ENCODE measurements at places on chromosomes 5 and 9. TPM values are rescaled to one million over a fixed set of nuclear protein-coding genes. Genes with fewer than 3 reads are reported as not detected.

GRCh38 chr9:89512382-89512781 is 14.5 kb upstream of the SEMA4D start:
- DNase-seq: no peak

DNA sequence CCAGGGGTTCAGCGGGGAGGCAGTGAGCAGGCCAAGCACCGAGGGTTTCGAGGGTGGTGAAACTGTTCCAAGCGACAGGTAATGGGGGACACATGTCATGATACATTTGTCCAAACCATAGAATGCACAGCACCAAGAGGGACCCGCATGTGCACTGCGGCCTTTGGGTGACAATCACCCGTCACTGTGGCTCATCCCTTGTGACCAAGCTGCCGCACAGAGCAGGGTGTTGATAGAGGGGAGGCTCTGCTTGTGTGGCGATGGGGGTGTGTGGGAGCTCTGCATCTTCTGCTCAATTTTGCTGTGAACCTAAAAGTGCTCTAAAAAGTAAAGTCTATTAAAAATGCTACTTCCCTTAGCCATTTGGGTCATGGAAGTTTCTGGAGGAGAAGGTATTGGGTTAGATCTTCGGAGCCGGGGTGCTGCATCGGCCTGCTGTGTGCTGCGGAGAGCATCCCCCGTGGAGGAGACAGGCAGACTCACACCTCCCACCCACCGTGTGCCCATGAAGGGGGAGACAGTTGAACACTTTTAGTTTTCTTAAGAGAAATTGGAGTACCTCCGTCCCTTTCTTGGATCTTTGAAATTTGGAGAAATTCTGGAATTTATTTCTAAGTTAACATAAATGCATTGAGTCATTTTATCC is 280.4 kb upstream of the IRX2 start:
- DNase-seq: no peak

The TRUB2 gene
- 28.3 TPM for total RNA-seq

DNA sequence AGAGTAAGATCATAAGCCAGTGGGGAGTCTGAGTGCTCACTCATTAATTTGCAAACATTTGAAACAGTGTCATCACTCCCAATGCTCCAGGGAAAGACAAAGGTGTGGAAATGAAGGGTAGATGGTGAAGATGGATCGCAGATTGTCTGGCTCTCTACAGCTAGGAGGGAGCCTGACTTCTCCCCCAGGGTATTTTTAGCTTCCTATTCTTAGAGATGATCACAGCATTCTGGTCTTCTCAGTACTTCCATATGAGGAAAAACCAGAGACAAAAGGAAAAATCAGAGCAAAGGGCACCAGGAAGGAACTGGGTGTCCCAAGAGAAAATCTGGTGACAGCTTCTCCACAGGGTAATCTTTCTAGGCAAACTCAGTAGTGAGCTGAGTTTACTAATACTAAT is 401.9 kb upstream of the GRIA1 start:
- no peak for DNase-seq

The LCN2 gene
- total RNA-seq: 1.4 TPM

- DNase-seq: no peak
These were observed 37.3 kb downstream of the DAPK1 start for GRCh38 chr9:87534957-87535356.

DNA sequence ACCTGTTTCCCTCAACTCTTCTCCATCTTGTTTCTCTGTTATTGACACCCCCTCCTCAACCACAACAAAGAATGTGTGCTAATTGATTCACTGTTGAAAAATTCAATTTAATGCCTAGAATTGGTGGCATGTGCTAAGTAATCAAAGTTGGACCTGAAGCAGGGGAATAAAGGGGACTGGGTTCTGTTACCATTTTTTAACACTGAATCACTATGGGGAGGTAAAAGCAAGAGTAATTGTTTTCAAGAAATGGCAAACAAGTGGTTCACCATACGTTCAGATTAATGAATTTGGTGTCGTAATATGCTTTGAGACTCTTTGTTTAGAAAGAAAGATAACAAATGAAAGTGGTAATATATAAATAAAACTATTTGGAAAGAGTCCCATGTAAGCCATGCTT is 17.0 kb upstream of the SSBP2 start:
- no peak for DNase-seq

The TMEM174 gene
- not detected for total RNA-seq

DNA sequence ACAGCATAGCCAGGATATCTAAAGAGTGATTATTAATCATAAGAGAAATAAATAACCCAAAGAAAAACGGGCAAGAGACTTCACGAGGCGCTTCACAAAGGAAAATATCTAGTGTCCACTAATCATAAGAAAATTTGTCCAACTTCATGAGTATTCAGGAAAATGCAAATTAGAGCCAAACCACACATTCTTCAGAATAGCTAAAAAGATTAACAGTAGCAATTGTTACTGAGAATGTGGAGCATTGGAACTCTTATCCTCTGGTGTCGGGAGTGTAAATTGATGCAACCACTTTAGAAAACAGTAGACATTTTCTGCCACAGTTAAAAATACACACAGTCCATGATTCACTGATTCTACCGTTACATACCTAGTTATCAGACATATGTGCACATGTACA is 145.7 kb downstream of the CWC27 start:
- no peak for DNase-seq

DNA sequence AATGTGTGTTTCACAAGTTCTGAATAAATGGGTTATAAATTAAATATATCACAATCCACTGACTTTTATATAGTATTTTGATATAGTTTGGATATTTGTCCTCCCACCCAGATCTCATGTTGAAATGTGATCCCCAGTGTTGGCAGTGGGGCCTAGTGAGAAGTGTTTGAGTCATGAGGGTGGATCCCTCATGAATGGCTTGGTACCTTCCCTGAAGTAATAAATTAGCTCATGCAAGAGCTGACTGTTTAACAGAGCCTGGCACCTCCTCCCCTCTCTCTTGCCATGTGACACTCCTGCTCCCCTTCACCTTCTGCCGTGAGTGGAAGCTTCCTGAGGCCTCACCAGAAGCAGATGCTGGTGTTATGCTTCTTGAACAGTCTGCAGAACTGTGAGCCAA is 127.9 kb upstream of the PALM2AKAP2 start:
- DNase-seq: no peak

The HTR1A gene
- not detected for total RNA-seq

The CAMK2A gene
- 50.9 TPM for total RNA-seq

The MSX2 gene
- total RNA-seq: 1.6 TPM

The CD14 gene
- 43.9 TPM for total RNA-seq

The ZCCHC9 gene
- 45.1 TPM for total RNA-seq

The TXNDC8 gene
- total RNA-seq: not detected

GRCh38 chr5:169599451-169599850 is 15.9 kb downstream of the SPDL1 start:
- no peak for DNase-seq

The ELP1 gene
- total RNA-seq: 21.0 TPM

The ANKRD34B gene
- not detected for total RNA-seq

DNA sequence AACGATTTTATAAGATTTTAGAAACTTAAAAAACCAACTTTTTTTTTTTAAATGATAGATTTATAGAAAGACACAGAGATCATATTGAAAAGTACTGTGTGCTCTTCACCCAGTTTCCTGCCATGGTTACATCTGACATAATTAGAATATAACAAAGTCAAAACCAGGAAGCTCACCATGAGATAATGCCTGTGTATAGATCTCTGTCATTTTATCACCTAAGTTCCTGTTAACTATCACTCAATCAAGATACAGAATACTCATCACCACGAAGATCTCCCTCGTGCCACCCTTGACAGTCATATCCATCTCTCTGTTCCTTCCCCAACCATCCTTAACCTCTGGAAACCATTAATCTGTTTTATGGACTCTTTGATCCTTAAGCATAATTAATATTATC is 39.1 kb downstream of the POC5 start:
- no peak for DNase-seq

The RPL7A gene
- 1,526 TPM for total RNA-seq

DNA sequence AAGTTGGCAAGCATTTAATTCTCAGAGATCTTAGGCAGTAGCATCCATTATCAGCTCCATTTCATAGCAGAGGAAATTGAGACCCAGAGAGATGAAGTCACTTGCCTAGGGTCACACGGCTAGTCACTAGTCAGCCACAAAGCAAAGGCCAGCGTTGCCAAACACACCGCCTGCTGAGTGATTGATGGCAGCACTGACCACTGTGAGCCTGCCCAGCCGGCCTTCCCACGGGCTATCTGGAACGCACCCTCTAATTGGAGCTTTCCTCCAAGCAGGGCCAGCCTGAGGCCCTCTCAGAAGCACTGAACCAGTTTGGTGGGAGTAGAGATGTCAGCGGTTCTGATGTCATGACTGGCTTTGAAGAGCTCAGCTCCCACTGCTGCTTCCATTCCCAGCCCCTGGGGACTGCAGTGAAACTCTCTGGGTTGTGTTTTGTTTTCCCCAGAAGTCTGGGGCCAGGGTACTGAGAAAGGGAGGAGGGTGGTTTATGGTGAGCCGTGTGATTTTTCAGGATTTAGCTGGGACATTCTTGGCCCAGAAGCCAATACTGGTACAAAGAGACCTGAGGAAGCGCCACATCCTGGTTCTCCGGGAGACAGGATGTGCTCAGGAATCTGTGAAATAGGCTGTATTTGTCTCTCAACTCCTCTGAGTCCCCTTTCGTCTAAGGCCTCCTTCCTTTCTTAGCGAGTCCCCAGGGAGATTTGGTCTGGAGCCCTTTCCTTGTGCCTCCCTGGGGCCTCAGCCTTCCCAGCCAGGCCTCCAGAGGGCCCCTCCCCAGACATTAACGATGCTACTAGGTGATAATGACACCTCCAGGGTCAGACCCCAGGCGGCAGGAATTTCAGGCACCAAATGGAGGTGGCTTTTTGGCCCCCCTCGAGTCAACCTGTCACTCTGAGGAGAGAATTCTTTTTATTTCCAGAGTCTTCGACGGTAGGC is 44.5 kb downstream of the SPRY4 start:
- peak; percentile 78 for DNase-seq

GRCh38 chr9:16221366-16221765 is 649.1 kb downstream of the BNC2 start:
- peak; percentile 48 for DNase-seq

DNA sequence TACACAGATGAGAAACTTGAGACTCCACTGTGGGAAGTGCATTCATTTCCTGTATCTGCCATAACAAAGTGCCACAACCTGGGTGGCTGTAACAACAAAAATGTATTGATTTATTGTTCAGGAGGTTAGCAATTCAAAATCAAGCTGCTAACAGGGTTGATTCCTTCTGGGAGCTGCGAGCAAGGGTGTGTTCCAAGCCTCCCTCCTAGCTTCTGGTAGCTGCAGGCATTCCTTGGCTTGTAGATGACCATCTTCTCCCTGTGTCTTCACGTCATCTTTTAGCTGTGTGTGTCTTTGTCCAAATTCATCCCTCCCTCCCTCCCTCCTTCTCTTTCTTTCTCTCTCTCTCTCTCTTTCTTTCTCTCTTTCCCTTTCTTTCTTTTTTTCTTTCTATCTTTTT is 258.1 kb downstream of the MSX2 start:
- no peak for DNase-seq

The PRDM12 gene
- not detected for total RNA-seq

The TMEM171 gene
- 0.30 TPM for total RNA-seq

Measured in psoas muscle (tissue), 8 donors.